Glutamatergic neuron (in vitro differentiated cells): ENCODE measurements at places on chromosomes 5 and 9.

DNA sequence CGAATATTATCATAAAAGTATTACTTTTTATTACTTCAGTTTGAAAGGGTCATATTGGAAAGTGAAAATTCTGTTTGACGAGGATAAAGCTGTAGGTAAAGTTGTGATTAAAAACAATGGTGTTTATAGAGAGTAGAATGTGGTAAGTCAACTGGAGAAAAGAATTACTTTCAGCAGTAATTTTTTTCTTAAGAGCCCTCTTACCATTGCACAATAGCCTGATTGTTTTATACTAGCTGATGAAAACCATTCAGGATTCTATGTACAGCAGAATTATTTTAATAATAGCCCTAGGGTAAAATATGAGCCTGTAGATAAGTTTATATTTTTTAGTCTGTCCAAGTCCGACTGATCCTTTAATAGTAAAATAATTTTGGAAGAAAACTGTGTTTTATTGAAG lies 16.6 kb downstream of the CDC42SE2 start:
- no peak for DNase-seq

DNA sequence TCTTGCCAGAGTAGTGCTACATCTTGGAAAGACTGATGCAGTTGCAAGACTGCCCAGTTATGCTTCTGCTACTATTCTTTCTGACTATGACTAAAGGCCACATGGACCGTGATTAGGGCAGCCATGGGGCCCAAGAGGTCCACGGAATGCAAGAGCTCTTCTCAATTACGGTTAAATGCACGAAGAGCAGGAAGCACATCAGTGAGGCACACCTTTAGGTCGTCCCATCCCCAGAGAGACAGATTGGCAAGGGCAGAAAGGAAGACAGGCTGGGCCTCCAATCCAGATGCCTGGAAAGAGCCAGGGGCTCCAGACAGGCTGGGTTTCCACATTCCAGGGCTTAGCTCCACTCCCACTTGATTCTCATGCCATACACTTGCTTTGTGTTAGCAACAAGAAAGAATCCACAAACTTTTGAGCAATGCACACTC lies 132.3 kb upstream of the SLIT3 start:
- DNase-seq = no peak

DNA sequence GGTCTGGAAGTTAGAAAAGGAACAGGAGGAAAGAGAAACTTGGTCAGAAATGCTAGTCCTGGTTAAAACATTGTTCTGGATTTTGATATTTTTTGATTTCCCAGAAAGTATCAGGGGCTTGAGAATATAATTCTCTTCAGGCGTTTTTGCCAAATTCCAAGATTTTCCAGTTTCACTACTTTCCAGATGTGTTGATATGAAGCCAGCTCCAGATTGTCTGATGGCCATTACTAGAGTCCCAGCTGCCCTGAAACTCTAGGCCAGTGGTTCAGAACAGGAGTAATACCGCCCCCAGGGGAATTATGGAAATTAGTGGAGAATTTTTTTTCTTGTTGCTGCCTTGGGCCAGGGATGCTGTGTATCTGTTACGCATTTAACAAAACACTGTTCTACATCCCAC lies 88.6 kb downstream of the KCNN2 start:
- no peak for DNase-seq

- no peak for DNase-seq
Measured at GRCh38 chr9:121836366-121836885, 185.0 kb downstream of the DAB2IP start.

GRCh38 chr9:3299872-3300271 lies 225.9 kb downstream of the RFX3 start:
- no peak for DNase-seq

DNA sequence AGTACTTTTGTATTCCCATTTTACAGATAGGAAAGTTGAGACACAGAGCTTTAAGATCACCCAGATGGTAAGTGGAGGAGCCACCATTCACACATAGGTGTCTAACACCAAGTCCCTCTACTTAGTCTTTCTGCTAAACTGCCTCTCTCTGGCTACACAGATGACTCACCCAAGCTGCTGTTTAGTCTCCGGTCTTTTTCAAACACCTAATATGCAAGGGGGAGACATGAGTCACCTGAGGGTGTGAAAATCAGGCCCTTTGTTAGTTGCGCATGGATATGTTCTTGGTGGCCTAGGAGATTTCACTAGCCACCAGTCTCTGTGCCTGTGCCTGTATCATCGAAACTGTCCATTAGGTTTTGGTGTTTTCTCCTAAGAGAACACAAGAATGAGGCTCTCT lies 117.8 kb downstream of the MAST4 start:
- no peak for DNase-seq

DNA sequence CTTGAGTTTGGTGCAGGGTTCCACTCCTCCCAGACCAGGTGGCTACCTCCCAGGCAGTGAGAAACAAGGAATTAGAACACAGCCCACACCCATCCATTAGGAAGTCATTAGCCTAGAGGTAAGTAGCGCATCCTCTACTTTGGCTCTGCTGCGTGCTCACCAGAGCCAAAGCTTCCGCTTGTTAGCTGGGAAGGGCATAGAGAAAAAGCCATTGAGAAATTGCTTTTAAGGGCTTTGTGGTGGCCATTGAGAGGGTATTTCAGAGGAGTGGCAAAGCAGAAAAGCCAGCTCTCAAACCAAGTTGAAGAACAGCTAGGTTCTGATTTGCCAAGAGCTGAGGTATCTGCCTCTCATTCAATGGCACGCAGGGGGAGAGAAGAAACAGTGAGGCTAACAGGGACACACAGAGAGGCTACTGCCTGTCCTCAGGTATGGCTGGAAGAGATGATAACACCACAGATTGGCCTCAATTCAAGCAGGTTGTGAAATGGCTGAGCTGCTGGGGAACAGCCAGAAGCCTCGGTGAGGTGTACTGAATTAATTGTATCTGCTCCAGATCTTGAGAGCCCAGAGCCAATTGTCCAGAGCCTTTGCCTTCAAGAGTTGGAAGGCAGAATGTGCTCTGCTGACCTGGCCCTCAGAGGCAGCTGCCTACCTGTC lies 119.4 kb downstream of the NTRK2 start:
- DNase-seq = no peak

DNA sequence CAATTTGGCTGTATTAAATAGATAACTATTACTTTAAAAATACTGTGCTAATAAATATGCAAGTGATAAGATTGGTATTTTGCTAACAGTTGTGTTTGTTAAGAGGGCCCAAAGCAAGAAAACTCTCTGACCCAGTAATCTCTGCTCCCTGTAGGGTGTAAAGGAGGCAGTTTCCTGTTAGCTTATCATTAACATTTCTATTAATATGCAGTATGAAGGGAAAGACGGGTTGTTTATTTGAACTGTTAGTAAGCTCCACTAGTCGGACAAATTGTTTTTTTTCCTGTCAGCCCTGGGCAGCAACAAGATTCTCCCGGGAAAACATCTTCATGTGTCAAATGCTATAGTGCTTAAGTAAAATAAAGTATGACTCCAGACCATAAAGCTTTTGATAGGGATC lies 35.6 kb downstream of the ERP44 start:
- no peak for DNase-seq

DNA sequence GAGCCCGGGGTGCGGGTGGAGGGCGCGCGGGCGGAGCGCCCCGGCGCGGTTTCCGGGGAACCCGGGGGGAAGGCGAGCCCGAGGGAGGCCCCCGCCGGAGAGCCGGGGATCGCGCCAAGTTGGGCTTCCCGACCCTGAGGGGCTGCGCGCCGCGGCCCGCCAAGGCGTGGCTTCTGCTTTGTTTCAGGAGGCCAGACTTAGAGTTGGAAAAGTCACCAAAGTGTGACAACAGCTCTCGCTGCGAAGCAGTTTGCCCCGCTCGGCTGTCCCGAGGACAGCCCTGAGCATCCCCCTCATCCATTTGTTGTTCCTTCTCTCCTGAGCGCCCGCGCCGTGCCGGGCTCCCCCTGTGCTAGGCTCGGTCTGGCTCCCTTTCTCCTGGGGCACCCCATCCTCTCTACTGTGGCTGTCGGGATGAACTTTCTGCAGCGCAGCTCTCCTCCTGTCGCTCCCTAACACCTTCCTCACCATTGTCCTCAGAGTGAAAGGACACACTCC lies 410 bp downstream of the GLIPR2 start:
- peak; percentile 36 for DNase-seq

- no peak for DNase-seq
Measured at GRCh38 chr5:9663891-9664290, 33.7 kb upstream of the TAS2R1 start.

DNA sequence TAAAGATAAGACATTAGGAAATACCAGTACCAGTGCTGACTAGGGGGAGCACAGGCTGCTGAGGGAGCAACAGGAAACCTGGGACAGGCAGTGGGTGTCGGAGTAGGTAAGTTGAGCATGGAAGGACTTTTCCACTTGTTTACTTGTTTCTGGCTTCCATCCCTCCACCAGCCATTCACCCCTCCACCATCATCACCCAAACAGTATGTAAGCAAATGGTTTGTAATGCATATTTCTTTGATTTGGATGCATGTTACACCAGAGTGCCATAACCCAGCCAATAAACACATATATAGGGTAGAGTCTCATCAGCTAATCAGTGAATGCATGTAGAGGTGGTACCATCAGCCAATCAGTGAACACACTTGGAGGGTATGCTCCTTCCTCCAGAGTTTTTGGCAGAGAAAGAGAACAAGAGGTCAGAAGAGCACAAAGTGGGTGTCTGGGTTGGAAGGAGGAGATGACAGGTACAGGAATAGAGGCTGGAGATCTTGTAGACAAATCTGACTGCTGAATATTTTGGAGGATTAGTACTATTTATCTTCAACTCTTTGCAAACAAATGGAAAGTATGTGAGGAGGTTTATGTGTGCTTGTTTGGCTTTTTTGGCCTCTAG lies 37.7 kb upstream of the PDE8B start:
- DNase-seq = no peak

- no peak for DNase-seq
Measured at GRCh38 chr5:24817966-24818365, 173.2 kb upstream of the CDH10 start.

- no peak for DNase-seq
Measured at GRCh38 chr5:74934949-74935751, 69.0 kb upstream of the FAM169A start.

GRCh38 chr9:91256235-91256634 lies 105.5 kb downstream of the AUH start:
- DNase-seq = no peak

DNA sequence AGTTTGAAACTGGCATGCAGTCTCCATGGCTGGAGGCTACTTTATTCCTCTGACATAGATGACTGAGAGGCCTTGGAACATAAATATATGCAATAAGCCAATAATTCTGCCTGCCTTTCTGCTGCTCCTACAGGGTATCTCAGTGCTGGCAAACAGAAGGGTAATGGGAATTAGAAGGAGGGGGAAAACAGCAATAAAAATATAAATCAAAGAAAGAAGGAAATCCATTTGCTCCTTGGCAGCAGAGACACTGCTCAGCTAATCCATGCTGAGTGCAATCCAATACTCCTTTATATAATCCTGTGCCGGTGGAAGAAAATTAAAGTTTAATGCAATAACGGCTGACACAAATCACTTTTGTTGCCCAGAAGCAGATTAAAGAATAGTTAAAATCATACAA lies 478.9 kb downstream of the SPATA31D1 start:
- DNase-seq = no peak

- peak; percentile 75 for DNase-seq
Measured at GRCh38 chr5:141040093-141040770, 10.9 kb upstream of the PCDHB1 start.

DNA sequence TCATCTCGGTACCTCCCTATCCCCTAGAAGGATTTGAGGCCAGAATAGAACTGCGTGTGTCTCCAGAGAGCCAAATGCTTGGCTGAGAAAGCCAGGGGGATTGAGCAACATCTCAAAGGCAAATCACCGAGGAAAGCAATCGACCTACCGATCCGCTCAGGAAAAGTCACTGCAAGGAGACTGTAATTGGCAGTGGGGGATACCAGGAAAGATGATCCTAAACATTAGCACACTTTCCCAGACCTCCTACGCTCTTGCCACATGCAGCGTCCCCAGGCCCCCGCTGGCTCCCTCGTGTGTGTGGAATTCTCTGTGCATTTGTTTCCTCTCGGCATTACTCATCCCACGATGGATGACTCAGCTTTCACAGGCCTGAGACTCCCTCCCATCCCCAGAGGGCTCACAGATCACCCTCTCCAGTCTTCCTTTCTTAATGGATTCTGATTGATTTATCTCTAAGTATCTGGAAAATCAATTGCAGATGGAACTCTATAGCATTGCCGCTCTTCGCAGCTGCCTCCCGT lies 82.2 kb upstream of the ICE1 start:
- DNase-seq = peak; percentile 84

DNA sequence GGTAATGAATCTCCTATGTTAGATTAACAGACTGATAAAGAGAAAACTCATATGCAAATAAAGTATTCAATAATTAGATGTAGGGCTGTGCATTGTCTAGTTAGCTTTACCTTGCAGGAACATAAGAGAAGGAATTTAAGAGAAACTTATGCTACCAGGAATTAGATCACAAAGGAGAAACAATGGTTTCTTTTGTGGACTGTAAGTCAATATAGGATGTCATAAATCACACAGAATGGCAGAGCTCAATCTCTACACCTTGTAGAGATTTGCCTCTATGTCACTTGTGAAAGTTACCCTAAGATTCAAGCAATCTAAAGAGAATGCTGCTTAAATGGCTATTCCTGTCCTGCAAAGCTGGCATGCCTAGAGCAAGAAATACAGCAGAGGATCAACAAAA lies 26.0 kb downstream of the SLCO4C1 start:
- DNase-seq = no peak

DNA sequence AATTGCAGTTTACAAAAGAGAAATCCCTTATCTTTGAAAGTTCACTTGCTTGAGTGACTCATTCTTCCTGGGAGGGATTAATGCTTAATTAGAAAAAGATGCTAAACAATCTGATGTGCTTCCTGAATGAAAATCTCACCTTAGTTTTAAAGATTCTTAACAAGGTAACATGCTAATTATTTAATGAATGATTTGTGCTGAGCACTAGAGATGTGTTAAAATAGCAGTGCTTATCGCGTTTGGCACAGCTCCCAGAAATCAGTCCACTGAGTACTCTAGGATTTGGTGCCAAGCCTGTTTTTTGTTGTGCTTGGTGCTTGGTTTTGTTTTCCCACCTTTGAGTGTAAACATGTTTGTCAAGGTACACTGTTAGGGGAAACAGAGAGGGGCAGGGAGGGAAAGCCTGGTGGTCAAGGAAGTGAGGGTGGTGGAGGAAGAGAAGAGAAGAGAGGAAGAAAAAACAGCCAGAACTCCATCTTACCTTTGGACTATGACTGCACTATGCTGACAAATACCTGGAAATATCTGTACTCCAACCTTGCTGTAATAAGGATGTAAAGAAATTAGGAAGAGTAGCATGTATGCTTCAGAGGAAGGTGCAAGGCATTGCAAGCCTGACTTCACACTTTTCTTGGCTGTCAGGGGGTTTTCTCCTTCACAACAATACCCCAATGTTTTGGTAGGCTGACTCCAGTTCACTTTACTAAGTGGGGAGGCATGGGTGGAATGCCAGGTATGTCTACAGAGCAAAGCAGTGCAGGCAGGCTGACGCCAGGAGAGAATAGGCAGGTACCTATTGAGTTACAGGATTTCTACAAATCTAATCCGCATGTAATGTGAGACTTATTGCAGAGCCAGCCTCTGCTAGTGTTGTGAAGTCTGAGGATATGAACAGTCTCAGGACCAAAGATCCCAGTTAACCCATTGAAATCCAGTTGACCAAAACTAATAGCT lies 157.2 kb upstream of the ISL1 start:
- DNase-seq = no peak
